Activated CD4-positive, alpha-beta T cell treated with anti-CD3 and anti-CD28 coated beads, Interleukin-2, amount 50 U/mL, for 4 hours (primary cell): ENCODE measurements at places on chromosomes 3 and 15.

DNA sequence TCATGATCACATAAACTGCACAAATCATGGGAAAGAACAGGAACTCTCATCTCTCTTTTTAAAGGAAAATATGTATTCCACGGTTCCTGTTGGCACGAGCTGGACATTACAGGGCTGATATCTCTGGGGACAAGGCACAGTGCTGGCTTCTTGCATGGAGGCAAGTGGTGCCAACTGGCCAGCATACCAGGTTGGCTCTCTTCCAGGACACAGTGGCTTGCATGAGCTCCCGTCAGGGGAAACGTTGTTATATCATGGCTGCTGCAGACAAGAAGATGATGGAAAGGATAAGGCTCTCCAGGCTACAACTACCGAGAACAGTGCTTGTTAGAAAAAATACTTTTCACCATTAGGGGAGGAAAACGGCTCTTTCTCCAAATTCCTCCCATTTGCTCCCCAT lies 283.9 kb downstream of the RORA start:
- no peak for DNase-seq

DNA sequence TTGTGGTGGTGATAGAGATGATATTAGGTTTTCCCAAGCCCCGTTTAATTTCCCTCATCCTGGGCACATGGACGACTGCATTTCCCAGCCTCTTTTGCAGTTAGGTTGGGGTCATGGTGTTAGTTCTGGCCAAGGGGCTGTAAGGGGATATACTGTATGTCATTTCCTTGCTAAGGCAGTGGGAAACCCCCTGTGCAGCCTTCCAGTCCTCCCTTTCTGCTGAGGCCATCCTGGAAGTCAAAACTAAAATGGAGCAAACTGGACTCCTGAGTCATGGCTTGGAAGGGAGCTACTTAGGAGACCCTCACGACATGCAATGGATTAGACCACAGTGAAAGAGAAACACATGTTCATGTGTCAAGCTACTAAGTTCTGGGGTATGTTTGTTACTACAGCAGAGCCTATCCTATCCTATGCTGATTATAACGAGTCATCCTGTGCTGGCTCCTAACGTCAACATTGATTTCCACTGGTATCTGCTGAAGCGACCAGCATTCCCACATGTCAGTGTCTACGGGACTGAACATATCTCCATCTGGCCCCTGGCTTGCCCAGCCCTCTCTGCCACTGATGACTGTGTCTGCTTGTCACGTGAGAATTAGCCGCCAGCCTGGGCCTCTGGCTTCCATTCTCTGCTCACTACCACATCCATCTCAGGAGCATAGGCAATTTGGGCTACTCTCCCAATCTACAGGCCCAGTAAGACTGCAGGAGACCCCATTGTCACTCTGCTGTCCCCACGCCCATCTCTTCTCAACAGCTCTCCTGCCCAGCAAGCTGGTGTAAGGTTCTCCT lies 85.6 kb upstream of the MEF2A start:
- DNase-seq: no peak

DNA sequence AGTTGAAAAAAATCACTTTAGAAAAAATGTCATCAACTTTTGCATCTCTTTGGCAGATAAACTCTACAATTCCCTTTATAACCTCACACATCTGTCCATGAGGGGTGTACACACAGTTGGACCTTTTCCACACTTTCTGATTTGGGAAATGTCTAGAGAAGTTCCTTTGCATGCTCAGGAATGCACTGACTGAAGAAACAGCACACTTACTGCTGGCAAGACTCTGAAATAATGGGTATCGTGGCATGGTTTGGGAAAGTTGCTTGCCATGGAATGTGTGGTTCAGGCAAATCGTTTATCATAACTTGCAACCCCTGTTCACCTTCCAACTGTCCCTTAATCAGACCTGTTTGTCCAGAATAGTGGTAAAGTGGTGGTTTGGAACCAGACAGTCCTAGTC lies 135.3 kb upstream of the TGFBR2 start:
- no peak for DNase-seq

GRCh38 chr3:194632809-194633348 lies 340 bp downstream of the TMEM44 start:
- DNase-seq: no peak

DNA sequence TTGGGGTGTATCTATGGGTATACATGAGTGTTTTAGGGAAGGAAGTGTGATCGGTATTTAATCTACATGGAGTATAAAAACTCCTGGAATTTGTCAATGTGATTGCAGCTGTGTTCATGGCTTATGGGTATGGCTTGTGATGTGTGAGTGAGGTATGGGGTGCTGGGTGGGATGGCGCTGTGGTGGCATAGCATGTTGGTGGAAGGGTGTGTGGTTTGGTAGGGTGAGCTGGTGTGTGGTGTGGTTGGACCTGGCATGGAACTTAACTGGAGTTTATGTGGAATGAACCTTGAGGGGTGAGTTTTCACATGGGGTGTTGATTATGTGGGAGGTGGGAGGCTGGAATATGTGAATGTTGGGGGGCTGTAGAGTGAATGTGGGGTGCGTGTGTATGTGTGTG lies 492 bp upstream of the MOBP start:
- no peak for DNase-seq

GRCh38 chr15:47542312-47542989 lies 174.9 kb upstream of the SEMA6D start:
- DNase-seq: no peak

GRCh38 chr3:11654166-11654565 lies 10.5 kb upstream of the VGLL4 start:
- DNase-seq: no peak

DNA sequence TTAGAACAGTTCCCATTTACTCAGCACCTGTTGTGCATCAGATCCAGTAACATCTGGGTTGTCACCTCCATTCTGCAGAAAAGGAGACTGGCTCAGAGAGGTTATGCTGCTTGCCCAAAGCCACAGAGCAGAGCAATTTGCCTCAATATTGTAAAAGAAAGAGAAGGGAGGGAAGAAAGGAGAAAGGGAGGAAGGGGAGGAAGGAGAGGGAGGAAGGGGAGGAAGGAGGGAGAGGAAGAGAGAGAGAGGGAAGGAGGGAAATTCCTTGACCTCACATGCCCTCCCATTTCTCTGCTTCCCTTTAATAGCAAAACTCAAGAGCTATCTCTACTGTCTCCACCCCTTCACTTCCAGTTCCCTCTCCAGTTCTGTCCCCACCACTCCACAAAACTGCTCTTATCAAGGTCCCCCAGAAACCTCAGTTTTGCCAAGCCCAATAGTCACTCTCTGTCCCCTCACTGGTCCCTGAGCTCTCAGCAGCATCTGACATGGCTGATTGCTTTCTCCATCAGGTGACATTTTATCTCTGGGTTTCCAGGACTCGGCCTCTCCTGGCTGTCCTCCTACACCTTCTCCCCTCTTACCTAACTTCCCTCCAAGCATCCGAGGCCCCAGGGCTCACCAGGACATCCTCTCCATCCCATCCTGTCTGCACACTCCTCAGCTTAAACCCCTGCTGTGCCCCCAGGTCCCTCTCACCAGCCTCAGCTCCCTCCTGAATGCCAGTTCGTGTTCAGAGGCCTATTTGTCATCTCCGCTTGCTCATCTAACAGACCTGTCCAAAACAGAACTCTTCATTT lies 104.7 kb upstream of the LINGO1 start:
- no peak for DNase-seq

GRCh38 chr3:76026379-76026778 lies 241.0 kb upstream of the ZNF717 start:
- no peak for DNase-seq

DNA sequence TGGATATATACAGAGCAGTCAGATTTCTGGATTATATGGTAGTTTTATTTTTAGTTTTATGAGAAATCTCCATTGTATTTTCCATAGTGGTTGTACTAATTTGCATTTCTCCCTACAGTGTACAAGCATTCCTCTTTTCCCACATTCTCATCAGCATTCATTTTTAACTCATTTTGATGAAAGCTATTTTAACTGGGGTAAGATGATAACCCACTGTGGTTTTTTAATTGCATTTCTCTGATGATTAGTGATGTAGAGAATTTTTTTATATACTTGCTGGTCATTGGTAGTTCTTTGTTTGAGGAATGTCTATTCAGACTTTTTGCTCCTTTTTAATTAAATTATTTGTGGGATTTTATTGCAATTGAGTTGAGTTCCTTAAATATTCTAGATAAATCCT lies 903.6 kb downstream of the DIPK2A start:
- no peak for DNase-seq

DNA sequence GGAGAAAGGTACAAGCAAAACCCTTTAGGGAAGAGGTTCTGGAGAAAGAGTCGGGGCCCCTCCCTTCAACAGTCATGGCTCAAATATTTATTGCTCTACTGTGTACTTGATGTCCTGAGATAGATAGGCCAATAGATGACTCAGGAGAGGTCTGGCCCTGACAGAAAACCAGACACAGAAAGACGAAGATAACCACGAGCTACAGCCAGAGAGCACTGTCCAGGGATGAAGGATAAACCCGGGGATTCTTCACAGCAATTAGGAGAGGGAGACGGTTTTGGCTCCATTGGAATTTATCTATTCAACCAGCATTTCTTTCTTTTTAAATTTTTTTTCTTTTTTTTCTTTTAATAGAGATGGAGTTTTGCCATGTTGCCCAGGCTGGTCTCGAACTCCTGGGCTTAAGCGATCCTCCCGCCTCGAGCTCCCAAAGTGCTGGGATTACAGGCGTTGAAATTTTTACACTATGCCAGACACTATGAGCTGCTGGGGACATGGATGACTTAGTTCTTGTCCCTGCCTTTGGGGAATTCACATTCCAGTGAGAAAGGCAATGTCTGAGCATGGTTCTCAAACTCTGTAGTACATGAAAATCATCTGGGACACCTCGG lies 4.6 kb upstream of the CIDEC start:
- no peak for DNase-seq

GRCh38 chr3:63046152-63046551 lies 170.9 kb upstream of the CADPS start:
- DNase-seq: no peak

GRCh38 chr3:56347219-56347871 lies 120.9 kb downstream of the ERC2 start:
- DNase-seq: no peak
